ENCODE measurements at places on chromosomes 6 and 20.

- no peak for DNase-seq
Observed at GRCh38 chr6:53939830-53940229, 145.0 kb downstream of the LRRC1 start.

GRCh38 chr6:126182650-126183311 lies 157.1 kb upstream of the CENPW start:
- DNase-seq: no peak

DNA sequence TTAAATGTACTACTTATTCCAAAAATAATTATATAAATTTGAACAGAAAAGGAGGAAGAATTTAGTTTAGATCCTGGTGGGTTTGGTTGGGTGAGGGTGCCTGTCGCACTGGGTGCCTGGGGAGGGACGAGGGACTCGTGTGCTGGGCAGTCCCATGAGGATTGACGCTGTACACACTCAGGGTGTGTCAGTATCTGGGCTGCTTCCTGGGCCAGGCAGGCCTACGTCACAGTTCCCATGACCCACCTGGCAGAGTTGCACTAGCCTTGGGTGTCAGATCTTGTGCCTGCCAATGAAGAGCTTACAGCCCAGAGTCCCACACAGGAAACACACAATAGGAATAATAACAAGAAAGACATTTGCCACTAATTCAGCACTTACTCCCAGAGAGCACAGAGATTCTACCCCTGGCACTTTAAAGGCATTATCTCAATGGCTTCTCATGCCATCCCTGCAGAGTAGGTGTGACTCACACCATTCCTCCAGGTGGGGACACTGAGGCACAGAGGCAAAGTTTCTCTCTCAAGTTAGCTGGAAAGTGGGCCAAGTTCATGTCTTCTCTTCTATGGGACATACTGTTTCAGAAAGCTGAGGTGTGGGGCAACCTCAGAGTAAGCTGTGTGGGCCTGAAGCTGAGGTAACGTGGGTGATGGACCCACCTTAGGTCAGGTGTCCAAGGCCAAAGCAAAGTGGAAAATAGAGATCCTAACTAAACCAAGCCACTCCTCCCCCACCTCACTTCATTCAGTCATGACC lies 1.3 kb upstream of the SDCBP2 start:
- DNase-seq: peak; percentile 36

DNA sequence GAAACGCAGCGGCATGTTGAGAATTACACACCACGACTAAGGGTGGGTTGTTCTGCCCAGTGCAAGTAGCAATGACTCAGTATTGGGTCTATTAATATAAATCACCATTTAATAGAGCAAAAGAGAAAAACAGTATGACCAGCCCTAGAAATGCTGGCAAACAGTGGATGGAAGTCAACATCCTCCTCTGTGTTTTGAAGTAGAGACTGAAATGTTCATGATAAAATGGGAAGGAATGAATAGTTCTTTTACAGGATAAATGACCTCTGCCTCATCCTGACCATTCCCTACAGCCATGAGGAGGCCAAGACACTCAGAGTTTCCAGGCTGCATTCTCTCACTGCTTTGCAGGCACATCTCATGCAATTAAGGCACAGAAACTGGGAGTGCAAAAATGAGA lies 111.8 kb downstream of the PSMB1 start:
- DNase-seq: no peak

DNA sequence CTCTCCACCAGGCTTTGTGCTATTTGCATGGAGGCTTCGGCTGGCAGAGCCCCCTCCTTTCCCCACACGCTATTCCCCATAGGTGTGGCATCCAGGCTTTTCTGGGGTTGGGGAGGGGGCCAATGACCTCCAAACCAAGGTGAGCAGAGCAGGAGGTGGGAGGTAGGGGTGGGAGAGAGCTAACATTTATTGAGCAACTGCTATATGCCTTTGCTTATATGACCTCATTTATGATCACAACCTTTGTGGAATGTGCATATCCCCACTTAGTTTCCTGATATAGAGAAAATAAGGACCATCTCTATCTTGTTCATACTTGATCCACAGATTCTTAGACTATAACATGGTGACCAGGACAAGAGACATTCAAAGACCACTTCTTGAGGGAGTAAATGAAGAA lies 17.8 kb upstream of the SLC22A7 start:
- no peak for DNase-seq

- no peak for DNase-seq
Observed at GRCh38 chr20:60631585-60632287, 620.3 kb upstream of the CDH4 start.

DNA sequence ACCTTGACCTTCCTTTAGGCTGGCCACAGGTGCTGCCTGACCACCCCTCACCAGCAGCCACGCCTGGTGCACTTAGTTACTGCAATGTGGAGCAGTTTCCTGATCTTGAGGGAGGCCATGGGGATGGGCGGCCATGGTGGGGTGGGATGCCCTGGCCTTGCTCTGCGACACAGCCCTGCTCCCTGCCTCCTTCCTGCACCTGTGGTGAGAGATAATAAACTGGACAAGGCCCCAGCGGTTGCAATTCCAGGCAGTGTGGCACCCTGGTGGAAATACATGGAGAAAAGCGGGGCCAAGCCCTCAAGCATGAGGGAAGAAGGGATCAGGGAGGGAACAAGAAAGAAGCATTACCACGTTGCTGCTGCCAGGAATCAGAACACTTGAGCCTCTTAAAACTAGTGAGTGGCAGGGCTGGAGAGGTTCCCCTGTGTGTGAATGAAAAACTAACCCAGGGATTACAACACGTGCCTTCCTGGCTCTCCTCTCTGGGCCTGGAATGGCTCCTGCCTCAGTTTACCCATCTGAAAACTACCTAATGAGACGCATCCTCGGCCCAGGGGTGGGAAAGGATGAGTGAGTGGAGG lies 213.2 kb downstream of the LY86 start:
- DNase-seq: no peak

- no peak for DNase-seq
Observed at GRCh38 chr6:167210375-167211294, 52.9 kb upstream of the GPR31 start.

GRCh38 chr6:126367849-126368248 lies 27.9 kb downstream of the CENPW start:
- DNase-seq: no peak

- DNase-seq: no peak
Observed at GRCh38 chr20:43508106-43508505, 609 bp downstream of the L3MBTL1 start.

- no peak for DNase-seq
Observed at GRCh38 chr20:11176431-11176830, 502.6 kb upstream of the JAG1 start.

DNA sequence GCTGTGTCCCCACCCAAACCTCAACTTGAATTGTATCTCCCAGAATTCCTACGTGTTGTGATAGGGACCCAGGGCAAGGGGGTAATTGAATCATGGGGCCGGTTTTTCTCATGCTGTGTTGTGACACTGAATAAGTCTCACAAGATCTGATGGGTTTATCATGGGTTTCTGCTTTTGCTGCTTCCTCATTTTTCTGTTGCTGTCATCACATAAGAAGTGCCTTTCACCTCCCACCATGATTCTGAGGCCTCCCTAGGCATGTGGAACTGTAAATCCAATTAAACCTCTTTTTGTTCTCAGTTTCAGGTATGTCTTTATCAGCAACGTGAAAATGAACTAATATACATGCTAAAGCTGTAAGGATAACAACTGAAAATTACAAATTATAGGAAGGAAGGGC lies 88.3 kb downstream of the CDYL start:
- no peak for DNase-seq

DNA sequence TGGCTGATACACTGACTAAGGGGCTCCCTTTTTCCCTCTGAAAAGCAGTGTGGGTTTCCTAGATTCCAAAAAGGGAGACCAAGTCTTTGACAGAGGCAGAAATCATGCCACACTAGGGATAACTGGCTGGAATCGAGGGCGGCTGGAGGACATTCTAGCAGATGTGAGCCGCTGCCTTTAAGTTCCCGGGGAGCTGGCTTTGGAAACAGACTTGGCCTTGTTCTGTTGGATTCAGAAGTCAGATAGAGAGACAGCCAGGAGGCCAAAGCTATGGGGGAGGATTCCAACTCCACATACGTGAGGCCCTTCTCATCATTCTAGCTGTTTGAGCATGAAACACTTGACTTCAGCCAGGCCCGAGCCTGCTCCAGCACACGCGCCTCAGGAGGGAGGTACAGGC lies 109.9 kb upstream of the FOXC1 start:
- no peak for DNase-seq

DNA sequence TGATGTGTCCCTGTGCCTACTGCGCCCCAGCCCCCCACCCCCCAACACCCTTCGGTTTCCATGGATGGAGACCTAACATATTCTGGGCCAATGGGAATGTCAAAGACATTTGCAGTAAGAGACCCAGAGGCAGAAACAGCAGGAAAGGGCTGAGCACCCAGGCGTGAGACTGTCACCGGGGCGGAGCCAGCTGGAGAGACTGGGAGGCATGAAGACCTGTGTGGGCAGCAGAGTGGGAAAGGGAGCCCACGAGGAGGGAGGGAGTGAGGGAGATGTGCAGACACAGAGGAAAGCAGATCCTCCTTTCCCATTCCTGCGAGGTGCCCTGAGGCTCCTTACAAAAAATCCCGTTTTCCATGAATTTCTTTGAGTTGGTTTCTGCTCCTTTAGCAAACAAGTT lies 150.2 kb downstream of the FOXC1 start:
- no peak for DNase-seq

Data from MG63 (cell line).